ENCODE measurements at places on chromosomes 7 and 10.

- DNase-seq, result no peak
These were observed 7.1 kb downstream of the MICALL2 start for GRCh38 chr7:1452205-1452604.

DNA sequence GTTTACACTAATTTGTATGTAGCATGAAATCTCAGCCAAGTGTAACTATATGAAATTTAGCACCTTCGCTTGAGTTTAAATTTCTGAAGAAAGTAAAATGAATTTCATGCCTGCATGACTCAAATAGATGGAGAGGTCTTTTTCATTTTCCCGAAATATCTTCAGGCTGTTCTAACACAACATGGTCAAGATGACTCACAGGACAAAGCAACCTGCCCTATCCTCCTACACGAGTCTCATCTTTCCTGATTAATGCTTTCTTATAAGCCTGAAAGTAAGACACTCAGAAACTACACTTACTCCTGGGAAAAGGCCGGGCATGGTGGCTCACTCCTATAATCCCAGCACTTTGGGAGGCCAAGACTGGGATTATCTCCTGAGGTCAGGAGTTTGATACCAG lies 41.2 kb downstream of the CH25H start:
- DNase-seq, result no peak

GRCh38 chr7:40097728-40098127 lies 36.7 kb downstream of the MPLKIP start:
- no peak for DNase-seq

DNA sequence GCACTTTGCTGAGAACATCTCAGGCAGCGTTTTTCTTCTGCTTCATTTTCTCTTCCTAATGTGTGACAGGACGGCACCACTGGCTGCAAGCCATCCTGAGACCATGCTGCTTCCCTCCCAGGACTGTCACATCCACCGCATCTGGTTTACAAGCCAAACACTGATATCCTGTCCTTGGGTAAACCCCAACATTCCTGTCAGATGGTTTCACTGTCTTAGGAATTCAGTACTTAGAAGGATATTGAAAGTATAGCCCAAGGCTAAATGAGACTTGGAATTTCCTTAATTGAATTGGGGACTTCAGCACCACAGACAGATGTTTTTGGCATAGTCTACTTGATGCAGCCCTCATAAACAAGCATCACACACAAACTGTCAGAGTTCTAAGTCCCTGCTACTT lies 74.2 kb upstream of the PLXNA4 start:
- no peak for DNase-seq

GRCh38 chr7:131897790-131898165 lies 341.4 kb upstream of the PODXL start:
- DNase-seq, result no peak

DNA sequence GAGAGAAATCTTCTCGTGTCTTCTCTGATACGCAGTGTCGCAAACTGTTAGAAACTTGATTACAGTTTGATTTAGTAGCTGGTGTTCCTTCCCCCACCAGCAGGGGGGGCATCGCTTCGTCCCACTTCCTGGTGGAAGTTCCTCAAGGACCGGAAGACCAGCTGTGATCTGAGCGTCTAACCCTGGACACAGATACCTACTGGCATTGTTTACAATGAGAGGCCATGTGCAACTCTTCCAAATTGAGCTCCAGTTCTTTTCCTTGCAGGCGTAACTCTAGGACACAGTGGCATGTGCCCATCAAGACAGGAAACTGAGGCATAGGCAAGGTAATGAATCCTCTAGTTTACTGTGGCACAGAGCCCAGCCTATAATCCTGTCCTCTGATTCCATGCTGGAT lies 219.0 kb downstream of the CCDC3 start:
- DNase-seq, result peak; percentile 31

DNA sequence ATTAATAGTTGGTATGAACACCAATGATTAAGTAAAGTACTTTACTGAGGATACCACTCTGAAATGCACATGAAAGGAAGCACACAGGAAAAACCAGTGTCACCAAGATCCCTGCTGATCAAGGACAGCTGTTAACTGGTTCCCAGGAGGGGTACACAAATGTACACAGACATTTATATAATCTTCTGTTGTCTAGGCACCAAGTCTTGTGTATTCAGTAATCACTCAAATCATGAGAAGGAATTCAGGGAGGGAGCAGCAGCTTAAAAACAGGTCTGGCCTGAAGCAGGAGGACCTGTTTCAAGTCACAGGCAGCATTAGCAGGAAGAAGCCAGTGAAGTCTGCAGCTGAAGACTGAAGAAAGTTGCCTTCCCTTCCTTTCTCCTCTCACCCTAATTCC lies 18.7 kb downstream of the MPP7 start:
- DNase-seq, result no peak

DNA sequence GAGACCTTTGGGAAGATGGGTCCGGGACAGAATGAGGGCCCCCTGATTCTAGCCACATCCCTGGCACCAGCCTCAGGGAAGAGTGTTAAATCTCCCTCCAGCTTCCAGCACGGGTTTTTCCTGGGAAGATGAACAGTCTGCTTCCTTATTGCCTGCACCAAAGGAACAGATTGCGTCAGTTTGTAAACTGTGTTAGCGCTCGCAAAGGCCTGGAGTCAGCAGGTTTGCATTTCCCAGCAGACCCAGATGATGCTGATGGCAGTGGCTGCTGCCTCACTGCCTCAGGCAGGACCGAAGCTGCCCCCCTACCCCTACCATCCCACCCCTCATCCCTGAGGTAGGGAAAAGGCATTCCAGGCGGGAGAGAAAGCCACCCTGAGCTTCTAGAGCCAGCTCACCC lies 34.6 kb upstream of the LRRC4 start:
- DNase-seq, result no peak

- DNase-seq, result no peak
These were observed 39.3 kb downstream of the BET1 start for GRCh38 chr7:93964813-93965212.

- peak; percentile 7 for DNase-seq
These were observed 733.9 kb upstream of the PHF14 start for GRCh38 chr7:10239695-10240345.

- DNase-seq, result peak; percentile 16
These were observed 521.6 kb upstream of the SORCS1 start for GRCh38 chr10:107686095-107686494.

Data from NAMALWA (cell line).